SK-N-SH (cell line): ENCODE measurements at places on chromosomes 13 and 19.

DNA sequence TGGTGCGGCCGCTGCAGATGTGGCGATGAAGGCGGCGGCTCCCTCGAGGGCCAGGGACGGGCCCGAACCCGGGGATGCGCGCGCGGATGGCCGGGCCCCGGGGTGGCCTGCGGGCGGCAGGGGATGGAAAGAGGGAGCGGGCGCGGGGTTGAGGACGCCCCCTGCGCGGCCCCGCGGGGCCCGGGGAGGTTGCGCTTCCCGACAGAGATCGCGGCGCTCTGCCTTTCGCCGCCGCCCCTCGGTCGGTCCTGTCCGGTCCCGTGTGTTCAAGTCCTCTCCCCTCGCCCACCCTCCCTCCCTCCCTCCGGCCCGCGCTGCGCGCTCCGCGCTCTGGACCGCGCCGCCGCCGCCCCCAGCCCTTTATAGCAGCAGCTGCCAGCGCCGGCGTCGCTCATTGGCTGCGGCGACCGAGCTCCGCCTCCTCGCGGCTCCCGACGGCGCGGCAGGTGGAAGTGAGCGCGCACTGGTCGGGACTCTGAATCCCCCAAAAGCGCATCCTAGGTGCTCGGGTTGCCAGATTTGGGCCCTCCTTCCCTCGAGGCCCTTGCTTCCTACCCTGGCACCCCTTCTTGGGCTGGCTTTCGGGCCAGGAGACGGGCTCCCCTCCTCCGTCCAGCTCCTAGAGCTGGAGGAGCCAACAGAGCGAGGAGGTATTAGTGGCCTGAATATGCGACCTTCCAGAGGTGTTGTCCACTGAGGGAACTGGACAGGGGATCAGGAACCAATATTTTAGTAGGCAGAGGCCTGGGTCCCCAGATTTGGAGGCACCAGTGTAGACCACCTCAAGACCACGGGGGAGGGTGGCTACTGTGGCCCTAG is at the start of gene ELAVL3:
Gene ELAVL3 (minus strand): TSS at position 332 of the 819 bp plus-strand sequence. CDS start 438 bp downstream, outside the sequence.
- DNase-seq, result peak; percentile 91

DNA sequence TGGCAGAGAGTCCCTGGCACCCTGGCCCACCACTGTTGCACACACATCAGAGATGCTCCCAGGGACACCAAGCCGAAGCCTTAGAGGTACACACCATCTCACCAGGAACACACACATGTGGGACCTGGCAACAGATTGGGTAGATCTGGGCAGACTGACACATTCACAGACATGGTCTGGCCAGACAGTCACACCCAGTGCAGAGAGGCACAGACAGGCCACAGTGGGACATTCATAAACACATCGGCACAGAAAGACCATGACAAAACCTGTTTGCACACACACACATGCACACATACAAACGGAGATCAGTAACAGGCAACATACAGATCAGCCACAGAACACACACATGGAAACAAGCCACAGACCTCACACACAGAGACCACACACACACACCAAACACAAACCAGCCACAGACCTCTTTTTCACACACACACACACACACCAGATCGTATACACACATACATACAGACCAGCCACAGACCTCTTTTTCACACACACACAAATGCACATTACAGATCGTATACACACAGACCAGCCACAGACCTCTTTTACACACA is 6.3 kb upstream of the JUNB start:
- peak; percentile 49 for DNase-seq

DNA sequence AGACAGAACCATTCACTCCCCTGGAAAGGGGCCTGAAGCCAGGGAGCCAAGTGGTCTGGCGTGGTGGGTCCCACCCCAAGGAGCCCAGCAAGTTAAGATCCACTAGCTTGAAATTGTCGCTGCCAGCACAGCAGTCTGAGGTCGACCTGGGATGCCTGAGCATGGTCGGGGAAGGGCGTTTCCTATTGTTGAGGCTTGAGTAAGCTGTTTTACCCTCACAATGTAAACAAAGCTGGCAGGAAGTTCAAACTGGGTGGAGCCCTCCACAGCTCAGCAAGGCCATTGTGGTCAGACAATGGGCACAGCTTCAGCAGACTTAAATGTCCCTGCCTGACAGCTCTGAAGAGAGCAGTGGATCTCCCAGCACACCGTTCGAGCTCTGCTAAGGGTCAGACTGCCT is 195.6 kb upstream of the DACH1 start:
- DNase-seq, result no peak

DNA sequence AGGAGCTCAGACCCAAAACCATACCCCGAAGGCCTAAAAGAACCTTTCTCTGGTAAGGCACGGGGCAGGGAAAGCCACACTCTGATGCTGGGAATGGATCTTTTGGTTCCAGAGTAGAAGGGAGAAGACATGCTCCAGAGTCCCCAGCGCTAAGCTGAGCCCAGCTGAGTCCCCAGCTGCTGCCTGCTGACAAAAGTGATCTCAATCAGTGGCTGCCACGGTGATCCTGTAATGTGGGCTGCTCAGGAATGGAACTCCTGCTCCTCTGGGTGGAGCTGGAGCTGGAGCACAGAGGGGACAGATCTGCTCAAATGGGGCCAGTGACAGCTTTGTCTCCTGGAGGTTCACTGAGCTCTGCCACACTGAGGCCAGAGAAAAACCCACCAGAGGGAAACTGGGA is 70.5 kb downstream of the MLLT1 start:
- no peak for DNase-seq

DNA sequence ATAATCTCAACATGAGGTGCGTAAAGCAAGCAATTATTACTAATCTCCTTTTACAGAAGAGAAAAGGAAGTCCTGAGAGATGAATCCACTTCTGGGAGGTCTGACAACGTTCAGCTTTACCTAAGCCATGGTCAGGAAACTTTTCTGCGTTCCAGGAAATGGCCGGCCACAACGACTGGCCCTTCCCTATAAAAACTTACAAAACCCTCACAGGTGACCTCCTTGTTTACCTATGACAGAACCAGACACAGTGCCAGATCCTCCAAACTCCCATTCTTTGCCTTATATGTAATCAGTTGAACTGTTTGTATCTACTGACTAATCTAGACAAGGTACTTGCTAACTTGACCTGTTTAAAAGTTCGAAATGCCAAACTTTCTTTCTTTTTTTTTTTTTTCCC is 351.7 kb upstream of the TMTC4 start:
- DNase-seq, result no peak

GRCh38 chr13:110341445-110342244 is 34.6 kb downstream of the COL4A2 start:
- peak; percentile 55 for DNase-seq

DNA sequence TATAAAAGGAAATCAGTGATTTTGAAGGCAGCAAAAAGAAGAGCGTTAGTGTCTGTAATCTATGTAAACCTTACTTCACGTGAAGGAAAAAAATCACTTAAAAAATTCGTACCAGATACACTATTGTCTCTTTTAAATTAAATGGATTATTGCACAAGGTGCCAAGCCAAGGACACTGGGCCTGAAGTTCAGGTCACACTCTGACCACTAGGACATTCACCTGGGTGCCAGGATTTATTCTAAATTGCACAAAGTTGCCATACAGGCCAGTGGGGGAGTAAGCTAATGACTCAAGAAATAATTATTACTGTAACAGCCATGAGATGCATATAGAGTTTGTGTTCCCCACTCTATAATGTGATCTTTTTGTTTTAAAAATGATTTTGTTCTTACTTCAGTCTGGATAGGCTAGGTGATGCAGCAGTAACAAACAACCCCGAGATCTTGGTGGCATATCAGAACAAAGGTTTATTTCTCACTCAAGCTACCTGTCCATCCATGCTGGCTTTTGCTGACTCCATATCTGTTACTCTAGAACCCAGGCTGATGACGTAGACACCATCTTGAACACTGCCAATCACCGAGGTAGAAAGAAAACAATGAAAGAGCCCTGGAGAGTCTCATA is 252.1 kb downstream of the DCT start:
- DNase-seq, result no peak

GRCh38 chr13:79810669-79811068 is 329.7 kb downstream of the NDFIP2 start:
- DNase-seq, result no peak

DNA sequence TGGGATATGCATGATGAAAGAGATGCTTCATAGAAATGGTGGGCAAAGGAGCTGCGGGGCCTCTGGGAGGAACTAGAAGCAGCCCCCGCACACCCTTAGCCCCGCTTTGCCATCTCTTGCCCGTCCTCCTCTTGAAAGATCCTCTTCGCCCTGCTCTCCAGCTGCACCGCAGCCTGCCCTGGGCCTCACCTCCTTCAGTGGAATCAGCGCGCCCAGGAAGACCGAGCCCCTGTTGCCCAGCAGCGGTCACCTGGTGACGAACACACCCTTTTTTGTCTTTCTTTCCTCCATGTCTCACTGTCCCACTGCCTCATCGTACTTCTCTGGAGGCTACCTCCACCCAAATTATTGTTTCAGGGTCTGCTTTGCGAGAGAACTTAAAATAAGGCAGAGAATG is 807.6 kb downstream of the UQCRFS1 start:
- no peak for DNase-seq

DNA sequence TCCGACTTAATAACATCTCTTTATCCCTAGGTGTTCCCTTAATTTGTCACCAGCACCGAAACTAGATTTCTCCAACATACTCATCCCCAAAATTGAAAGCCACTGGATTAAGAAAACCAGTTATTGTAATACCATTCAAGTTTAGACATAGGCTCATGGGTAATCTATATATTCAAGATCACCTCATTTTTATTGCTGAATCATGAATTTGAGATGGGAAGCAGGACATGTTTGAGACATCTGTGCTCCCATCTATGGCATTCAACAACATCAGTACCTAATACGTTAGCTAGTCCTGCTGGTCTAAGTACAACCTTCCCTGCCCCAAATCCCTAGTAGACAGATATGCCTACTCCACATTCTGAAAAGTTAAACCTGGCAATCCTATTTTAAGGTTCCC is 820.6 kb downstream of the PCDH9 start:
- no peak for DNase-seq

- DNase-seq, result peak; percentile 1
Measured at GRCh38 chr19:271856-272255, 19.3 kb downstream of the PLPP2 start.

DNA sequence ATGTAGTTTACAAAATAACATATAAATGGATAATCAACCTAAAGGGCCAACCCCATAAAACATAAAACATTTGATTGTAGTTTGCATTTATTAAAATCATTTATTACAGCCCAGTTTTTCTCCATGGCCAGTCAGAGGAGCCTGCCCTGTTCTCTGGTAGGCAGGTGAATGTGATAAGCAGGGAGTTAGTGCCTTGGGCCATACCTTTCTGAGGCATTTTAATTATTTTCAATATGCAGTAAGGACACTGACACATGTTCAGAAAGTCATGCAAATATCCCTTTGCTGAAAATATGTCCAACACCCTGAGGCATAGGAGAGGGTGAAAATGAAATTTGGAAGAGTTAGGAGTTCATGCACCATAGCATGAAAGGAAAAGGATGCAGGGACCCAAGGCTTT is 242.6 kb upstream of the EDNRB start:
- no peak for DNase-seq

- no peak for DNase-seq
Measured at GRCh38 chr13:25867038-25867437, 184.8 kb downstream of the SHISA2 start.

GRCh38 chr13:45113233-45114224 is 6.8 kb upstream of the GTF2F2 start:
- no peak for DNase-seq

- no peak for DNase-seq
Measured at GRCh38 chr19:41883463-41883820, 458 bp downstream of the ARHGEF1 start.

DNA sequence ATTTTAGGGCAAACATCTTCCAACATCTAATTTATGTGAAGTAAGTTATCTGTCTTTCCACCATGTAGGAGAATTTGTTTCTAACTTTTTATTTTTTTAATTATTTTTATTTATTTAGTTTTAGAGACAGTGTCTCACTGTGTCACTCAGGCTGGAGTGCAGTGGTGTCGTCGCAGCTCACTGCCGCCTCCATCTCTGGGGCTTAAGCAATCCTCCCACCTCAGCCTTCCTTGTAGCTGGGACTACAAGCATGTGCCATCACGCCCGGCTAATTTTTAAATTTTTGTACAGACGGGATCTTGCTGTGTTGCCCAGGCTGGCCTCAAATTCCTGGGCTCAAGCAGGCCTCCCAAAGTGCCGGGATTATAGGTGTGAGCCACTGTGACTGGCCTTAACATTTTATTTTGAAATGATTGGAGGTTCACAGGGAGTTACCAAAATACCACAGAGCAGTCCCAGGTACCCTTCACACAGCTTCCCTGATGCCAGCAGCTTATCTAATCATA is 58.8 kb downstream of the CELF5 start:
- no peak for DNase-seq

DNA sequence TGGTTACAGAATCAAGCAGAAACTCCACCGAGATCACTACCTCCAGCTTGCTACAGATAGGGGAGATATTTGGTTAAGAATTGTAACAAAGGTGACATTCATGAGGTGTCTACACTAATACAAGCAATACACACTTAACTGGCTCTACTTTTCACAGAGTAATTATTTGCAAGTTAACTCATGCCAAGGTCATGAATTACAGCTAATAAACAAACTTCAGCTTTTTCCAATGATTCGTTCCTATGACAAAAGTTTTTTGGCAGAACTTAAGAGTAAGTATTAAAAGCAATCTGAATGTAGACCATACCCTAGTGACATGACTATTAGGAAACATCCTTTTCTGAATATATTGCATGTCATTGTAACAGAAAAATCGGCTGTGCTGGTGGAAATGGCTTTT is 72.1 kb downstream of the LHFPL6 start:
- DNase-seq, result no peak

- no peak for DNase-seq
Measured at GRCh38 chr13:74778946-74779345, 644.7 kb upstream of the KLF12 start.
